Calu3 (cell line): ENCODE measurements at places on chromosomes 7 and 10. TPM values are rescaled to one million over a fixed set of nuclear protein-coding genes. Genes with fewer than 3 reads are reported as not detected.
A peak's percentile ranks its signal among the peaks of the same experiment; 100 is the strongest.

Gene INSIG1
- total RNA-seq = 60.0 and 71.3 TPM in 2 replicates

Gene VSIR
- total RNA-seq = 30.1 and 46.1 TPM in 2 replicates

DNA sequence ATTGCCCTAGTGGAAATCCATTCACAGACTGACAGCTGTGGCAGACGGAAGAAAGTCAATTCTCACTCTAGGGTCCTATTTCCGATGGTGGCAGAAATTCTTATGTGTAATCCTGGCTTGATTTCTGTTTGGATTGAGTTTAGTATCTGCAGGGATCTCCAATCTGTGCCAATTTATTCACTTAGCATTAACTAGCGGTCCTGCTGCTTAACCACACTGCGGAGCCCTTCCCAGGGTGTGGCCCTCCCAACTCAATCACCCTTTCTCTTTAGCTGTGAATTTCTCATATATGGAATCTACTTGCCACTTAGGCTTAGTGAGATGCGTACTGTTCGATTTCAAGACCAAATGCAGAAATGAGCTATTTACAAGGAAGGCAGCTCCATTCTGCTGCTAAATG, 215.7 kb downstream of the SFMBT2 start:
- no peak for DNase-seq

DNA sequence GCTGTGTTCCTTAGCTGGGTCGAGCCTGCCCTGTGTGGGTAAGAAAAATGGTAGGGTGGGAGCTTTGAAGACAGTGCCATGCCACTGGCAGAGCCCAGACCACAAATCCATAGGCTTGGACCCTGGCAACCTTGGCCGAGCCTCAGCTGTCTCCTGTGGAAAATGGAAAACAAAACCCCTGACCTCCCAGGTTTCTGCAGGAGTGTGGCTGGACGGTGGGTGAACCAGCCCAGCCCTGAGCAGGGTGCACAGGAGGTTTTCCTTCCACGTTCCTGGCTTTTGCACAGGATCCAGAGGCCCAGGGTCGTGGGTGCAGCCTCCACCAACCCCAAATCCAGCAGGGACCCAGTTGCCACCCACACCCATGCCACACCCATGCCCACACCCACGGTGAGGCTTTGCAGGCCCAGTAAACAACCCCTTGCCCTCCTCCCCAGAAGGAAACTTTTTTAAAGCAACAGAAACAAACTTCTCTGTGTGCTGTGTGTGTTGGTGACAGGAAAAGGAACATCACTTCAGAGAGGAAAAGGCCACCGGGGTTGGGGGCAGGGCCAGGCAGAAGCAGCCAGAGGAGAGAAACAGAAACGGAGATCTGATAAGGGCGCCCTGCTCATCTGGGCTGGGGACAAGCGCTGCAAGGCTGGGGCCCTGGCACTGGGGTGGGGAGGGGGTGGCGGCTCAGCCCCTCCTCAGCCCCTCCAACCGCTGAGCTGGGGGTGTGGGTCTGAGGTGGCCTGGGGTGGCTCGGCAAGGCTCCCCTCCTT, 20.7 kb upstream of the ZMIZ1 start:
- DNase-seq = no peak

Gene PRPS1L1
- total RNA-seq = not detected in 2 replicates

- DNase-seq = no peak
Observed at GRCh38 chr7:21914671-21915070, 31.0 kb downstream of the CDCA7L start.

Gene GNGT1
- total RNA-seq = not detected in 2 replicates

Gene CNNM1
- total RNA-seq = 5.8 and 6.3 TPM in 2 replicates

Gene HOXA1
- 0.24 and 0.44 TPM in 2 replicates for total RNA-seq

DNA sequence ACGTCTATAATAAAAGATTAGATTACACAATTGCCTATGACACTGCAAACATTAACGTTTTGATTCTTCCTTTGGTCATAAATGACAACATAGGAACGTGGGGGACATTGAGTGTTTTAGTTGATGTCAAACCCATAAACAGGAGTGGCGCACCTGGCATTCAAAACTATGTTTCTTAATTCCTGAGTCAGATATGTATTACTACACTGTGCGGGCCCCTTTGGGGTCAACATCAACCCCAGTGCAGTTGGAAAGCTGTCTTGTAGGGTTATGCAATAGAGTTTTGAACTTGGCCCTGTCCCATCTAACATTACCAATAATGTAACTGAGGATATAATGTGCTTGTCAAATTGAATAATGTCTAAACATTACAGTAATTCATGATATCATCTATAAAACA, 156.5 kb downstream of the CSTF2T start:
- DNase-seq = no peak

Gene TMEM236
- 0.38 and 0.51 TPM in 2 replicates for total RNA-seq

DNA sequence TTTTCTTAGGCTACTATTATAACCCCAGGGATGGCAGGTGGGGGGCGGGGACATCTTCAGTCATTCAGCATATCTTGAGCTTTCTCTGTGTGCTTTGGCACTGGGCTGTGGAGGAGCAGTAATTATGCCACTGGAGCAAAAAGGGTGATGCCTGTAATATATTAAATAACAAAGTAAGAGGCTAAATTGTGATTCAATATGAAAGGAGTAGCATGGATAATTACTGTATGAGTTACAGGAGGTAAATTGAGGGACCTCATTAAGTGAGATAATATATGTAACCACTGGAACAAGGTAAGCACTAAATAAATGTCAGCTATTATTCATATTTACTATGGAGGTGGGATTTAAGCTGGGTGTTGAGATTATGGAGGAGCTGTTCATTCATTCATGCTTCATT, 3.3 kb upstream of the STN1 start:
- DNase-seq = no peak

Gene DGKI
- not detected in 2 replicates for total RNA-seq

- no peak for DNase-seq
Observed at GRCh38 chr10:102675011-102675665, 30.9 kb downstream of the TRIM8 start.

DNA sequence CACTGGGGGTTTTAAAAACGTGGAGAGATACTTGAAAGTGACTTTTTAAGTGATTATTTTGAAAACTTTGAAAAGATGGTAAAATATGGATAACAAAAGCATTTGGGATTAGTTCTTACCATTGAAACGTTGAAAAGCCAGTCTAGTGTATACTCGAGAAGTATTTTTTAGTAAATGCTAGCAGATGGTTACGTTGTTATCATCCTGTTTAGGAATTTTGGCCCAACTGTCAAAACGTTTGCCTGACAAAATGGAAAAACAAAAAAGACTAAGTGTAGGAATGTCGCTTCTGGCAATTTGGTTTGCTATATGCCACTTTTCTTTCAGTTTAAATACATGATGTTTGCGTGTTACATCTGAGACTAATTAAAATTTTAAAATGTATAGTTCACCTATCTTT, 1.2 kb downstream of the RBM33 start:
- no peak for DNase-seq

DNA sequence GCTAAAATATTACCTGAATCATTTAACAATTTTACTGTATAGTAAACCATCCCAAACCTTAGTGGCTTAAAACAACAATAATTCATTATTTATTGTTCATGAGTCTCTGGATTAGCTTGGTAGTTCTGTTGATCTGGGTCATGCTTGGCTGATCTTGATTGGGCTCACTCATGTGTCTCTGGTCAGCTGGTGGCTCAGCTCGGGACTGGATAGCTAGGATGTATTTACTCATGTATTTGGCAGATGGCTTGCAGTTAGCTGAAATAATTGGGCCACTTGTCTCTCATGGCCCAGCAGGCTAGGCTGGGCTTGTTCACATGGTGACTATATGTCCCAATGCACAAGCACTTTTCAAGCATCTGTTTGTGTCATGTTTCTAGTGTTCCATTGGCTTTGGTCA, 262.8 kb downstream of the BBS9 start:
- no peak for DNase-seq

GRCh38 chr7:22681312-22681711, 45.7 kb upstream of the IL6 start:
- no peak for DNase-seq

DNA sequence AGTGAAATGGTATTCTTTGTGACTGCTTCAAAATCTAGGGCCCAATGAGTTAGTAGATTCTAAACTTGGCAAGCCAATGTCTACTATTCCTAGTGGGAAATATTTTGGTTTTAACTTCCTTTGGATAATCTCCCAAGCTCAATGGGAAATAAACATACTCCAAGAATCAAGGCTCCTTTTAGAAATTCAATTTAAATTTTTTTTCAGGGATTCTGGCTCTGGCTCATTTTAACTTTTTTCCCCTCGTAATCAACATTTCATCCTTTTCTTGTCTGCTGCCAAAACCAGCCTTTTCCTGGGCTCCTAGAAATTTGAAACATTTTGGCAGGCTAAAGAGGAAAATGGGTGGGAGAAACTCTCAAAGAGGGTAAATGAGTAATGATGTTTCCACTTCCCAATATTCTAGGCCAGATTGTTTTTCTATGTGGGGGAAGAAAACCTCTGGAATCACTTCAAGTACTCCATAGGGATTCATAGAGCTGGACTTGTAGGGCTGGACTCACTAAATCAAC, 85.6 kb upstream of the AGR3 start:
- DNase-seq = no peak

DNA sequence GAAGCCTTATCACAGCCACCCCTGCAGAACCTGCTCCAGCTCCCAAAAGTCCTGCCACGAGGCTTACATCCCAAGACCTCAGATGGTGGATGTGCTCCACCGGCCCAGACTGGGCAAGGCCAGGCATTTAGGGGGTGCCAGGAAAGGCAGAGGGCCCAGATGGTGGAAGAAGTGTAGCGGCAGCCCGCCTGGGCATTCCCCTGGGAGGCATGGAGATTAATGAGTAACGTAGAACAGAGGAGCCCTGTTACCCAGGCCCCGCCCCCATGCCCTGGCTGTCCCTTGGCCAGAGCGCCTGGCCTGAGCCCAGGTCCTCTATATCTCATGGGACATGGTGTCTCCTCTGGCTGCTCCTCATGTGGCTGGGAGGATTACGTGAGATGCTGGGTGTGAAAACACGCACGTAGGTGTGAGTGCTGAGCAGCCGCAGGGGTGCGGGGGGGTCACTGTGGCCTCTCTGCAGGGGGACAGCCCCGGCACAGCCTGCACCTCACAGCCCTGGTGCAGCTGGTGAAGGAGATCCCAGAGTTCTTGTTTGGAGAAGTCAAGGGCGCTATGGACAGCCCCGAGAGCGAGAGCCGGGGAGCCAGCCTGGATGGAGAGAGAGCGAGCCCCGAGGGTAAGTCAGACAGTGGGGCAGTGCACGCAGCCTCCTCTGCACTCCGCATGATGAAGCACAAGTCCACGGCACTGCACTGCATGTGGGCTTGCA, 52.9 kb downstream of the ZNF467 start:
- DNase-seq = peak; percentile 83

GRCh38 chr7:18037609-18038008, 10.0 kb upstream of the PRPS1L1 start:
- no peak for DNase-seq

DNA sequence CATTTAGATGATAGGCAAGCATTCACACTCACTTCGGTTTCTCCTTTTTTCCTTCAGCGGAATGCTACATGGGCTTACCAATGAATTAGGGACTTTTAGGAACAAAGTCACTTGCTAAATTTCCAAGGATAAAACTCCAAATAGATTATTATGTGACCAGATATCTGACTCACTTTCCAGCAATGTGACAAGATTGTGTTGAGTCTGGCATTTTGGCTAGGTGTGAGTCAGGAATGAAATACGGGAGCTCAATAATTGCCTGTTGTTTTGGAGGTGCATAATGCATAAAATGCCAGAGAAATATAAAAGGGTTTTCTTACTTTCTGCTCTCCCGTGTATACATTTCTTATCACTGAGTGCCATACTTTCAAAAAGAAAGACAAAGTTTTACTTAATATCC, 721.1 kb downstream of the KCNMA1 start:
- DNase-seq = no peak

Gene ATRNL1
- total RNA-seq = 4.0 and 8.8 TPM in 2 replicates

DNA sequence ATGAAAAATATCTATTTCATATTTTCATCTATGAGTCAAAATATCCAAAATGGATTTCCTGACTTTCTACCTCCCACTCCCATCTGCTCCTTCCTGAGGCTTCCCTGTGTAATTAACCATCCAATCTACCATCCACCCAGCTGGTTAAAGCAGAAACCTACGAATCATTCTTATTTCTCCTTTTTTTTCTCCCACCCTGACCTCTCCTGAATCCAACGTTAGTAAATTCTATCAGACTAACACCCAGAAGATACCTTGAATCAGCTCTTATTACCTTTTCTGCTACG, 3.7 kb upstream of the LIPF start:
- no peak for DNase-seq

GRCh38 chr10:49176310-49177268, 11.6 kb downstream of the TMEM273 start:
- DNase-seq = no peak

Gene IFIT1B
- total RNA-seq = not detected in 2 replicates

DNA sequence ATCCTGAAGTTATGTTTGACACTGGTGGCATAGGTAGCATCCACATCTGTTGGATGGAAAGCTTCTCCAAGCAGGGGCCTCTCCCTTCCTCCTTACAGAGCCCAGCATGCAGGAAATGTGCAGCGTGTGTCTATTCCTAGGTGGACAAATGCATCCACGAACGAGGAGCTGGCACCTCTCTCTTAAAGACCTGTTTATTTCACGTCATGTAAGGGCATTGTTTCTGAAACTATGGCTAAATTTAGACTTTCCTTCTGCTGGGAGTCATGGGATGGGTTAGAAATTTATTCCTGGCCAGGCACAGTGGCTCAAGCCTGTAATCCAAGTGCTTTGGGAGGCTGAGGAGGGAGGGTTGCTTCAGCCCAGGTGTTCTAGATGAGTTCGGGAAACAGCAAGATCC, 208.4 kb upstream of the SVIL start:
- DNase-seq = no peak

Gene KIAA1549
- 7.2 and 10.4 TPM in 2 replicates for total RNA-seq

Gene FBXO24
- 0.29 and 0.66 TPM in 2 replicates for total RNA-seq

Gene DNA2
- 37.7 and 40.0 TPM in 2 replicates for total RNA-seq

- no peak for DNase-seq
Observed at GRCh38 chr7:41280491-41280890, 422.4 kb downstream of the INHBA start.

Gene ZPBP
- total RNA-seq = not detected in 2 replicates

GRCh38 chr10:102769375-102770107, 25.8 kb downstream of the WBP1L start:
- no peak for DNase-seq

DNA sequence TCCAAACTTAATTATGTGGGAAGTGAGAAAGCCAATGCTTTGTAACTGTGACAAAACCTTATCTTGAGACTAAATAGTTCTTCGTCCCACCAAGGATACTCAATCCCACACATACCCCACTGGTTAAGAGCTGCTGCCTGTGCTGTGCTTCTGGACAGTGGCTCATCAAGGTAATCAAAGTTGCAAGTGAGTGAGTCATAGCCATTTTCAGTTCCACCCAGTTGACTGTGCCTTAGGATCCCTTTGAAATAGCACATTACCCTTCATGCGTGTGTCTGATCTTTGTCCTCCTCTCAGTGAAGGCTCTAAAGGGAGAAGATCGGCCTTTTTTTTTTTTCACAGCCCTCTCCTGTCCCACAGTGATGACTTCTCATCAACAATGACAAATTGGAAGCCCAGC, 706.0 kb upstream of the AUTS2 start:
- DNase-seq = no peak

Gene MORN4
- 5.5 and 6.2 TPM in 2 replicates for total RNA-seq
